NCI-H1105 treated with DMSO at 0.1 percent for 48 hours (cell line): ENCODE measurements at places on chromosomes 11 and 22.
A peak's percentile ranks its signal among the peaks of the same experiment; 100 is the strongest.

DNA sequence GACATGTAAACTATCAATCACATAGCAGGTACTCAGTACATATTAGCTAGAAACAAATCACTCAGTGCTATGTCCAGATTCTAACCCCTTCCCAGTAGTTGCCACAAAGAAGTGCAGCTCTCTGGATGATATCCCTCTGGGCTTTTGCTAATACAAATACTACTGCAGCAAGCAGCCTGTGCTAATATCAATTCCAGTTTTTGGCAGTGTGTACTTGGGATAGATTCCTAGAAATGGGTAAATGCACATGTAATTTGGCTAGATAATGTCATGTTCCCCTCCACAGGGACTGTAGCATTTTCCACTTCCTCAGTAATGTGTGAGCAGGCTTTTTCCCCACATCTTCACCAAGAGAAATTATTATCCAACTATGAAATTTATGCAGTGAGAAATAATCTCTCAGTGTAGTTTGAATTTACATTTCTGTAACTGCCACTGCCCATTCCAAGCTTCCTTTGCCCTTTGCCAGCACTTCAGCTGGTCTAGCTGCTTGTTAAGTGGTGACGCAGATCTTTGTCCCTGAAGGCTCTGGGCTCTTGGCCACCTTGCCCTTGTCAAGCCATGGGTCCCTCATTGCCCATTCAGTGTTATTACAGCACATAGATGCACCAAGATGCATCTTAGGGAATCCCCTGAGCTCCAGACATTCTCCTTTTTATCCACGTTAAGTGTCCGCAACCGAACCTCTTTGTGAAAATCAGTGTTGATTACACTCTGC is 107.1 kb upstream of the CLPB start:
- no peak for DNase-seq

- no peak for DNase-seq
Measured at GRCh38 chr11:3206156-3206921, 12.3 kb downstream of the MRGPRG start.

GRCh38 chr11:34972892-34973291 is 56.5 kb downstream of the PDHX start:
- DNase-seq: no peak

GRCh38 chr11:104148074-104148473 is 15.9 kb downstream of the PDGFD start:
- DNase-seq: no peak

- no peak for DNase-seq
Measured at GRCh38 chr22:37601203-37601539, 7.5 kb upstream of the GGA1 start.

- no peak for DNase-seq
Measured at GRCh38 chr11:69913591-69914285, 94.5 kb upstream of the FGF3 start.

- DNase-seq: peak; percentile 7
Measured at GRCh38 chr11:43504316-43504950, 145.7 kb downstream of the TTC17 start.

DNA sequence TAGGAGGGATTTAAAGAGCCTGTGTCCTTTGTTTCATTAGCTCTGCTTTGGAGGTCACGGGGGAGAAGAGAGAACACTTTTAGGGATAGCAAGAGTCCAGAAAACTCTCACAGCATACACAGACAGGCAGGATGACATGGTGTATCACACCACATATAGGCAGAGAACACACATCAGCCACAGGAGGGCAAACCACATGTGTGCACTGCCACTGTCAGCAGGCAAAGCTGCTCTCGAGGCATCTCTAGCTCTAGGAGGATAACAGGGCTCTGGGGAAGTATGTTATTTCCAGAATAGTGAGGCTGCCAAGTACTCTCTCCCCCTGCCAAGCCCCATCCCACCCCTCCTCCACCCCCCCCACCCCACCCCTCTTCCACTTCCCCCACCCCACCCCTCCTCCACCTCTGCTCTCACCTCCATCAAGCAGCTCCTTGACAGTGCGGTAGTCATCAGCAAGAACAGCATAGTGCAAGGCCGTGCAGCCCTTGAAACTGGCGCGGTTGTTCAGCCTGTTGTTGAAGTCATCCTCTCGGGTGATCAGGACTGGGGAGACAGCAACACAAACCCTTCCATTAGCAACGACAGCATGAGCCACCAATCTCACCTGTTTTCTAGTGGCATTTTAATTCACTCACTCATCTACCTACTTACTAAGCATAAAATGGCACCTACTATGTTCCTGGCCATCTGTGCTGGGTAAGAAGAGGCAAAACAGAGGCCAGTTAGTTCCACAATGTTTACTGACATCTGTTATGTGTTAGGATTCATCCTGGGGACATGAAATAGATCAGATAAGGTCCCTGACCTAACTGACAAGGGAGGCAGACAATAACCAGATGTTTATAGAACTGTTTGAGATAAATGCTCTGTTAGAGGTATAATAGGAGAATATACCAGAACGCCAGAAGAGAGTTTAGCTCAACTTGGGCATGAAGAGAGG is 75.6 kb downstream of the CLPB start:
- DNase-seq: no peak

DNA sequence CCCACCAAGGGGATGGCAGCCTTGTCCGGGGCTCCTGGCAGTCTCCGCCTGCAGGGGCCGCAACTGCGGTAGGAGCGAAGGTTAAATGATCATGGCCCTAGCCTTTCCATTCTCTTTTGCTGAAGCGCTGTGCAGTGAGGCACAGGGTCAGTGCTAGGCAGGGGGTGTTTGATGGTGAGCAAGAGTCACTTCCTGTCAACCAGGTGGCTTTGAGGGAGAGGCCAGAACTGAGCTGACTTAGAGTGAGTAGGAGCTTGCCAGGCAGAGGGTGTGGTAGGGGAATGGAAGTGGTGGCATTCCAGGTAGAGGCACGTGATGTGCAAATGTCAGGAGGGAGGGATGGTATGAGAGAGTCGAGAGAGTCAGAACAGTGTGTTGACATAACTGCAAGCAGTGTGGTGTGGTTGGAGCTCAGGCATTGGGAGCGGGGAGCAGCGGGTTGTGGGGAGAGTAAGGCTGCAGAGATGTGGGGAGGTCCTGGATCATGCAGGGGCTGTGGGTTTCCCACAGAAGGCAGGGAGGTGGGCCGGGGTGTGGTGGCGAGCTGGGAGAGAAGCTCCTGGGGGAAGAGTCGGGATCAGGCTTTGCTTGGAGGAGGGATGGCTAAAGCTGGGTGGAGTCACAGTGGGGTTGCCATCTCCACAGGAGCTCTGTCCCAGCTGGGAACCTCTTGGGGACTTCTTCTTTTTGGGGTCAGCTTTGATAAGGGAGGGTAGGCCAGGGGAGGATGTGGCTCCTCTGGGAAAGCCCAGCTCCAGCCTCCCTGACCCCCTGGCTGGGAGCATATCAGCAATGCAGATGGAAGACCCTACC is 33.3 kb downstream of the AMPD3 start:
- DNase-seq: no peak

DNA sequence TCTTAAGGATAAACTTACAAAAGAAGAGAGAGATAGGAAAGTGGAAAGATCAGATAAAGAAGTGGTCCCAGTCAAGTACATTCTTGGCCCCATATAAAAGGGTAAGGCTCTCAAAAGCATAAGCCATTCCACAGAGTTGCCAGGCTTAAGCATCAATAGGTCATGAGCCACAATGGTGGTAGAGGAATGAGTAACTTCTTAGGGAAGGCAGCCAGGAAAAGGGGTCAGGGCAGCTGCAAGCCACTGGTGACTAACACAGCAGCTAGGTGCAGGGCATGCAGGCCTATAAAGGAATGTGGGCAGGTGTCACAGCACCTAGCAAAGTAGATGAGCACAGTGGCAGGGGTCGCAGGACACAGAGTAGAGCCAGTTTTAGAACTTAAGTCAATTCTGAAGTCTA is 302.6 kb upstream of the FAT3 start:
- no peak for DNase-seq

GRCh38 chr11:13103962-13104554 is 94.9 kb downstream of the RASSF10 start:
- no peak for DNase-seq

DNA sequence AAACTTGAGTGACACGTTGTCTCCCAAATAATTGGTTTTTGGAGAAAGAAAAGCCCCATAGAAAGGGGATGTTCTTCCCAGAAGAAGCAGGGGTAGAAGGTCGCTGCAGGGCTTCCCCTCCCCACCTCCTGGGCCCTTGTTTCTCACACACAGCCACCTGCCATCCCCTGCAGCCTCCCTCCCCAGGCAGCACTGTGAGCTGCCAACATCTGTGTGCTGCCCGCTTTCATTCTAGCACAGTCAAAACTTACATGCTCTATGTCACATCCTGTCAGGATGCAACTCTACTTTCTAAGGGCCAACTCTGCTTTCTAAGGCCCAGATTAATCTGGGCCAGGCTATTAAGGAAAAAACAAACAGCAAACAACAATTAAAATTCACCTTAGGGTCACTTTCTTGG is 309.4 kb upstream of the ZC3H12C start:
- DNase-seq: no peak

DNA sequence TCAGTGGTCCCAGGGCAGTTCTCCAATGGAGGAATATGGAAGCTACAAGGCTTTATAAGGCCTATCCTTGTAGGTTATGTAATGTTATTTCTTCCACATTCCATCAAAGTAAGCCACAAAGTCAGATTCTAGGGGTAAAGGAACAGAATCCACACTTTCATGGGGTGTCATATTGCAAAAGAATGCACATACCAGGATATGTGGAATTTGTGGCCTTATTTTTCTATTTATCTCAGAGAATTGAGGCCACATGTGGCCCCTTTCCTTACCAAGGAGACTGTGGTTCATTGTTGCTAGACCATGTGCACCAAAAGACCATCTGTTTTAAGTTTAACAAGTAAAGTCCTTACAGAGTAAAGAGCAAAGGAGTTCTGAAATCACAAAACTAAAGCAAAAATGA is 12.9 kb downstream of the LRRC4C start:
- no peak for DNase-seq

- no peak for DNase-seq
Measured at GRCh38 chr22:47073075-47073474, 310.6 kb downstream of the TBC1D22A start.

DNA sequence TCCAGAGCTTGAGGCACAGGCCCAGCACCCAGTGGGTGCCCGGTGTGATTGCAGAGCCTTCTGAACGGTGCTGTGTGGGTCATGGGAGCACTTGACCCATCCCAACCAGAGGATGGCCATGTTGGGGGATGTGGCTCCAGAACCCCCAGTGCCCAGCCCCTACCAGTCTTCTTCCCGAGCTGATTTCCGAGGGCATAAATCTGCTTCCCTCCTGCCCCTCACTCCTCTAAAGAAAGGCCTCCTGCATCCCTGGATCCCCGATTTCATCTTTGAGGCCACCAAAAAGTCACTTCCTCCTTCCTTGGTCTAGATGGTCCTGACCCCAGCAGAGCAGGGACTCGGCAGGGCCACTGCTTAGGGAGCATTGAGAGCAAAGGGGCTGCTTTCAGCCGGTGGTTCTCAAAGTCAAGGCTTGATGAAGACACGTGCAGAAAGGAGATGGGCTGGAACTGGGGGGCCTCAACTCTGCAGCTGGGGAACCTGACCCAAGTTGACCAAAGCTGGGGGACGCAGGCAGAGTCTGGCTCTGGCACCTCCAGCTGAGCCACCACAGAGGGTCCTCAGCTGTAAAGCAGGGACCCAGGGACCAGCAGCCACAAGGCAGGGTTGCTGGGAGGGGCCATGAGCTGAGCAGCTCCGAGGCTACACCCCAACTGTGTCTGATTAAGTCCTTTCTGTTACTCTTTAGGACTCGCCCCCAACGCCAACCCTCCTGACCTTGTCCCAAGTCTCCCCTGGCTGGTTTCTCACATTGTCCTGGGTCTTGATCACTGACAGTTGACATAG is 56.6 kb downstream of the LINC01488 start:
- no peak for DNase-seq

DNA sequence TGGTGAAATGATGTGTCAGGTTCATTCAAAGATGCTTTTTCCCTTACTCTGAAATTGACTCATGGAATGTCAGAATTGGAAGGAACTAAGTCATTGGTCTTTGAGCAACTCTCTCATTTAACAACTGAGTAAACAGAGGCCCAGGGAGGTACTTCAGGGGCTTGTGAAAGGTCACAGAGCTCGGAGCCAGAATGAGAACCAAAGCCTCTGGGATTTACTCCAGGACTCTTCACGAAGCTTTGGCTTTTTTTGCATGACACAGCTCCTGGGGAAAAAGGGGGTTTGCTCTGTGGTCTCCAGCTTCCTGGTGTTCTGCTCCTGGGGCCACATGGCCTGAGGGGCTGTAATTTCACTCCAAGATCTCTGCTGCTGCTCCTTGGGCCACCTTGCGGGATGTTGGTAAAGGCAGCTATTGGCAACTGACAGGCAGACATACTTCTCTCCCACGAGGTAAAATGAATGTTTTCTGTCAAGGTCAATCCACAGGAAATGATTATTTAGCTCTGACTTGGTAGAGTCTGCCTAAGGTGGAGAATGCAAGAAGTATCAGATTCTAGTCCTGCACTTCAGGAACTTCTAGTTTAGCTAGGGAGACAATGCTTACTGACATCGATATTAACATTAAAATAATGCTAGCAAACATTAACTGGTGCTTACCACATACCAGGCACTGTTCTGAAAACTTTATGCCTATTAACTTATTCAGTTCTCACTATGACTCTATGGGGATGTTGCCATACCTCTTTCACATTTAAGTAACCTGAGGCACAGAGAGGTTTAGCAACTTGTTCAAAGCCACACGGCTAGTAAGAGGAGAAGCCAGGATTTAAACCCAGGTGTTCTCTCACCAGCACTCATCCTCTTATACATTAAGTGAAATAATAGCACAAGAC is 16.1 kb downstream of the PKNOX2 start:
- no peak for DNase-seq

DNA sequence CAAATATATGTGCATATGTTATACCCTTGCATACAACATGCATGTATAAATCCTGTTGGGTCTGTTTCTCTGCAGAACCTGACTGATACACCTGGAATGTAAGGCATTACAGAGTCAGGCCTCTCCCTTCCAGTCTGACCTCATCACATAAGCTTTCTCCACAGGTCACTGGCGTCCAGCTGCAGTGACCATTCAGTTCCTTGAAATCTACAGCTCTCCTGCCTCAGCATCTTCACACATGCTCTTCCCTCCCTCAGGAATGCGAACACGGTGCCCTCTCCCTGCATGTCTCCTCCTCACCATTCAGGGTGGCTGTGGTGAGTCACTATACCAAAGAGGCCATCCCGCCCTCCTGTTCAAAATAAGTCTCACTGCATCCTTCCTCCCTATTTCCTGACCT is 657.8 kb upstream of the B3GAT1 start:
- DNase-seq: no peak

GRCh38 chr22:42621505-42622002 is 6.9 kb upstream of the POLDIP3 start:
- DNase-seq: peak; percentile 9

- DNase-seq: no peak
Measured at GRCh38 chr11:76577226-76577920, 93.2 kb downstream of the LRRC32 start.

GRCh38 chr11:63961608-63962412 is 12.6 kb upstream of the COX8A start:
- peak; percentile 54 for DNase-seq
